ENCODE measurements at places on chromosomes 7 and 10.

- ATAC-seq: no peak
Observed at GRCh38 chr10:13338390-13339110, 9.5 kb downstream of the SEPHS1 start.

DNA sequence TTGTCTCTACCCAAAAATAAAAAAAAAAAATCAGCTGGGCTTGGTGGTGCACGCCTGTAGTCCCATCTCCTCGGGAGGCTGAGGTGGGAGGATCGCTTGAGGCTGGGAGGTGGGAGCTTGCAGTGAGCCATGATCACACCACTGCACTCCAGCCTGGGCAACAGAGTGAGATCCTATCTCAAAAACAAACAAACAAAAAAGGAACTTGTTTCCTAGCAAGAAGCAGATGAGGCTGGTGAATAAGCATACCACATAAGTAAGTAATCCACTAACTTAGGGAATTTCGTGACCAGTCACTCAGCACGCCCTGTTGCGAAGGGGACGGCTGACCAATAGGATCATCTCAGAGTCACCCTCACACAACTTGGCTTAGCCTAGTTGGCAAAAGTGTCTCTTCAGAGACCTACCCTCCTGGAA lies 64.6 kb downstream of the CUX1 start:
- ATAC-seq: peak; percentile 21

GRCh38 chr10:43202657-43203447 lies 64.0 kb downstream of the RASGEF1A start:
- peak; percentile 65 for ATAC-seq

- no peak for ATAC-seq
Observed at GRCh38 chr7:98877692-98878364, 504 bp upstream of the TRRAP start.

DNA sequence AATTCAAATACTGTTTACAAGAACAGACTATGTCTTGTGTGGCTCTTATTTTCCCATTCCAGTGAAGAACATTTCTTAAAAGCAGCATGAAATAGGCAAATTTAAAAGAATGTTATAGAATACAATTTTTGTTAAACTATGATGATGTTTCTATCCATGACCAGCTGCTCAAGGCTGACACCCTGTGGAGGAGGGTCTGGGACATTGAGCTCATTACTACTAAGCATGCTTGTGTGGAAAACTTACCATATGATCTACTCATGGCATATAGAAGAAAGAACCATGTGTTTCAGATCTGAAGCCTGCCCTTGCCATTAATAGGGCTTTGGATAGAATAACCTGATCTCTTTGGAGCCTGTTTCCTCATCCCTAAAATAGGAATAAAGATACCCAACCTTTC lies 125.0 kb downstream of the FOXP2 start:
- no peak for ATAC-seq

DNA sequence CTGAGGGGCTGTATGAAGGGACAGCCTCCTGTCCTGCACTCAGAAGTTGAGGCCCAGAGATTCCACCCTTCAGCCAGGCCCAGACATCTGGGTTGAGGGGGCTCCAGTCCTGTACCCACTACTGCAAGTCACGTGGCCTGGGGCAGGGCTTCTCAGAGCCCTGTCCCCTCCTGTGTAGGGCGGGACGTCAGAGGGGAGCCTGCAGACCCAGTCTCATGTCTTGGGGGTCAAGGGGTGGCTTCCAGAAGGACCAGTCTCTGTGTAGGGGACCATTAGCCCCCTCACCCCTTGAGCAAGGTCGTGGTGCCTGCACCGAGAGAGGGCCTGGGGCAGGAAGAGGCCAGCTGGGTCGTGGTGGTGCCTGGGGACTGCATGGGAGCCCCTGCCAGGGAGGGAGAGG lies 593 bp upstream of the PILRA start:
- no peak for ATAC-seq

DNA sequence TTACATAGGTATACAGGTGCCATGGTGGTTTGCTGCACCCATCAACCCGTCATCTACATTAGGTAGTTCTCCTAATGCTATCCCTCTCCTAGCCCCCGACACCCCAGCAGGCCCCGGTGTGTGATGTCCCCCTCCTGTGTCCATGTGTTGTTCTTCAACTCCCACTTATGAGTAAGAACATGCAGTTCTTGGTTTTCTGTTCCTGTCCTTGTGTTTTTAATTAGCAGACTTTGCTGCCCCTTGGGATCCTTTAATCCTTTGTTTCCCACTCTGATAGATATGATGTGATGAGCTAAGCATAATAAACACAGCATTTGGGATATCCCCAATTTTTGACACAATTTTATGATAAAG lies 71.1 kb upstream of the PALS2 start:
- no peak for ATAC-seq

DNA sequence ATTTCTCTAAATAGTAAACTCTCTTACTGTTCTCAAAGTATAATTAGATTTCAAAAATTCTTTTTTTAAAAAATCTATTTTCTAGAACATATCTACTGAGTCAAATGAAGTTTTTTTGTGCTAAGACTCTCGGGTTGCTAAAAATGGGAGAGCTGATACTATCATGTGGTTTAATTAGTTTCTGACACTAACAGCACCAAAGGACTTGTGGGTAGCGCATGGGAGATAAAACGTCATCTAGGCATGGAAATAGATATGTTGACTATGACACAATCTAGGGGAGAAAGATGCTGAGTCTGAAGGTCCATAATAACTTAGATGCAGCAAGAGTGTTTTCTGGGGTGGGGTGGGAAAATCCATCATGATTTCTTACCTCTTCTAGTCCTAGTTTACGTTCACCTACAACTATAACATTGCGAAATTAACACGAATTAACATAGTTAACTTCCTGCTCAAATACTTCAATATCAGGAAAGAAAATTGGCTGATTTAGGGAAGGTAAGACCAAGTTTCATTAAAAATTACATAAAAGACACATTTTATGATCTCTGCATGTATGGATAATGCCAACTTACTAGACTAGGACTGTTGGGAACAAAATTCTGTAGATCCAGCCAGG lies 14.3 kb upstream of the ARMC3 start:
- ATAC-seq: no peak
